Hematopoietic multipotent progenitor cell treated with erythropoietin and hydrocortisone succinate and interleukin-3 and kit ligand, for 4 days (in vitro differentiated cells): ENCODE measurements at places on chromosomes 4 and X.

DNA sequence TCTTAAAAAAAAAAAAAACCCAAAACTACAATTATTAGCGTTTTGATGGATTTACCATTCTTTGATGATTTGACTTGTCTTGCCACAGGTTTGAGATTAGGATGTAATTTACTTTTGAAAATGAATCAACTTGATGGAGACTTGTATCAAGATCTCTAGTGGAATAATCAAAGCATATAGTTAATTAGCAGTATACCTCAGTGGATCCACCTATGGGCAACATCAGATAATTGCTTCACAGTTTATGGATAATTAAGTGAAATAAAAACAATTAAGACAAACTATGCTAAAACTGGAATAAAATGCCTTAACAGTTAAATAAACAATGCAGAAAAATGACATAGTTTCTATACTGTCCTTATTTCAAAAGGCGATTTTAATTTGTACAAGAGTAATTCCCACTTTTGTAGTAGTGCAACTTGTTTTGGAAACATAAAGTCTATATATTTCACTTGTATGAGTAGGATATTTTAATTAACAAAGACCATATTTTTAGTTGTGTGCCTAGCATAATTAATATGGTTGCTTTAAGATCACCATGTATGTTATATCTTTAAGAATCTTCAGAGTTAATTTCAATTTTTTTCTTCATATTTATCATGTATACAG is 4.2 kb downstream of the CPEB2 start:
- DNase-seq = peak; percentile 54

GRCh38 chr4:89257376-89257775 is 50.2 kb downstream of the GPRIN3 start:
- DNase-seq = no peak

- no peak for DNase-seq
These were observed 18.7 kb downstream of the KDM6A start for GRCh38 chrX:44891642-44892041.

- DNase-seq = no peak
These were observed 48.6 kb upstream of the ARSJ start for GRCh38 chr4:114028071-114028470.

GRCh38 chrX:128781506-128781905 is 729.3 kb upstream of the ACTRT1 start:
- peak; percentile 29 for DNase-seq

DNA sequence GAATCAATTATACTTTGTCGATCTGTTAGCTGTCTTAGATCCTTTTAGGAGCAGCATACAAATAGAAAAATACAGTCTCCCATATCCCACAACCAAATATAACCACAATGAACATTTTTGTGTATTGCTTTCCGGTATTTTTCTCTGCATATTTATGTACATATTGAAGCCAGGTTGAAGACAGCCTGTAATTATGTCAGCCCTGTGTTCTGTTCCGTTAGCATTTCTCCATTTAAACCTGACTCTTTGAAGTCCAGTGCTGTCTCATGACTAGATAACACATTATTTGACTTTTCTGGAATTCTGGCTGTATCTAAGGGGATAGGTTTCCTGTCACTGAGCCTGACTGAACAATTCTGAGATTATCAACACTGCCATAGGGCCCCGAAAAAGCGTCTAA is 4.0 kb upstream of the SLC34A2 start:
- no peak for DNase-seq

DNA sequence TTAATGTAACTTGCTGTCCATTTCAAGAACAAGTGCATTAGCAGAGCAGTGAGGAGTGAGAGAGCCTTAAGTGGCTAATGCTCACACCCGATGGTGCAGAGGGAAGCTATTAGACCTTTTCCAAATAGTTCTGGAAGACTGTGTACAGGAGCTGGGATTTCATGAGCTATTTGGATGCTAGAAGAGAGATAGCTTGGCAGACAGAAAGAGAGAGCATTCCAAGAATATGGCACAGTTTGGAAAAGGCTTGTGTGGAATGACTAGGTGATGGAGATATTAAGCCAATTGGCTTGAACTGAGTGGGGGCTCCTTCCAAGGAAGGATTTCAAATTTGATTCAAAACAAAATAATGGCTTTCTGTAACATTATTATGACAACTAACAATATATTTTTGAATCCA is 1097.2 kb upstream of the TENM3 start:
- no peak for DNase-seq

DNA sequence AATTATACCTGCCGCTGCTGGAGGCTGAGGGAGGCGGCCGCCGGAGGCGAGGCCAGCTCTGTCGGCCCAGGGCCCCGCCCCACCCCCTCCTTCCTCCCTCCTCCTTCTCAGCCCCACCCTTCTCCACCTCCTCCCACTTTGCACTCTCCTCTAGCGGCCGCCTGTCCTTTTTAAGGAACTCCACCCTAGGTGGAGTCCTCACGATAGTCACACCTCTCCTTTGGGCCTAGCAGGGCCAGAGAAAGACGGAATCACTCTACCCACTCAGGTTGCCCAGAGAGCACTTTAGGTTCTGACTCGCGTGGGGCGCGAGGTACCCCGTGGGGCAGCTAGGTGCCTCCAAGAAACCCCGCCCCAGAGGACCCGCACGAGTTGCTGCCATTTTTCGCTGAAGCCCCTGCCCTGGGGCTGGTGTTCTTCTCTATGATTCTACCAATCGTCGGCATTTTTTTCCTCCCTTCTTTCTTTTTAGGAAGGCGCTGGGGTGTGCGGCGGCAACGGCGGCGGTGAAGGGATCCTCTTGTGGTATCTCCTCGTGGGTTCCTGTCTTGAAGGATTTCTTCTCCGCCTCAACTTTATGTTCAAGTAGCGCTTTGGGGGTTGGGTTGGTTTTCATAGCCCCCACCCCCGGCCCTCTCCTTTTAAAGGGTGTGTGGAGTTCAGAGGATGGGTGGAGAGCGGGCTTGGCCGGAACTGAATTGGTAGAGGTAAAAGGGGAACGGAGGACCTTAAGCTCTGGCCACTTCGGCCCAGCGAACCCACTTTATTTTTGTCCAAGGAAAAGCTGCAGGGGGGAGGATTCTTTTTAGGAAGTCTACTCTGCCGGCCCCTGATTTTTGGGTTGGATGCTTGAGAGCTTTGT is at the start of gene KLF8:
Gene KLF8 (plus strand): TSS at position 136 of the 862 bp plus-strand sequence. CDS start 979 bp downstream, outside the sequence.
- peak; percentile 81 for DNase-seq

DNA sequence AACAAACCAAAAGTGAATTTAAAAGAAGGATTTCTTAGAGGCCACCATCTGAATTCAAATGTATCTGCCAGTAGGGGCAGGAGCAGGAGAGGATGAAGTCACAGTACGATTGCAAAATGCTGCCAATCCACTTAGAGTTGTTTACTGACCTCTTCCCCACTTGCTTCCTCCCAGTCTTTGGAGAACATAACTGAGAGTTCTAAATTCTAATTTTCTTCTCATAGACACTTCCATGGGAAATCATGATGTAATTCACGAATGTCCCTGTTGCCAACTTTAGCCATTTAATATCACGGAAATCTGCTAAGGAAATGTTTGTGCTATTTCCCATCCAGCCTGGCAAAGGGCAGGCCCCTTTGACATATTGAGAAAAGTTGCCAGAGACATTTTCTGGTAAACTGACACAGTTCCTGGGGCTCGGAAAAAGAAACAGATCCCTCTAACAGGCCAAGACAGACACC is 33.6 kb upstream of the NOCT start:
- DNase-seq = peak; percentile 57

DNA sequence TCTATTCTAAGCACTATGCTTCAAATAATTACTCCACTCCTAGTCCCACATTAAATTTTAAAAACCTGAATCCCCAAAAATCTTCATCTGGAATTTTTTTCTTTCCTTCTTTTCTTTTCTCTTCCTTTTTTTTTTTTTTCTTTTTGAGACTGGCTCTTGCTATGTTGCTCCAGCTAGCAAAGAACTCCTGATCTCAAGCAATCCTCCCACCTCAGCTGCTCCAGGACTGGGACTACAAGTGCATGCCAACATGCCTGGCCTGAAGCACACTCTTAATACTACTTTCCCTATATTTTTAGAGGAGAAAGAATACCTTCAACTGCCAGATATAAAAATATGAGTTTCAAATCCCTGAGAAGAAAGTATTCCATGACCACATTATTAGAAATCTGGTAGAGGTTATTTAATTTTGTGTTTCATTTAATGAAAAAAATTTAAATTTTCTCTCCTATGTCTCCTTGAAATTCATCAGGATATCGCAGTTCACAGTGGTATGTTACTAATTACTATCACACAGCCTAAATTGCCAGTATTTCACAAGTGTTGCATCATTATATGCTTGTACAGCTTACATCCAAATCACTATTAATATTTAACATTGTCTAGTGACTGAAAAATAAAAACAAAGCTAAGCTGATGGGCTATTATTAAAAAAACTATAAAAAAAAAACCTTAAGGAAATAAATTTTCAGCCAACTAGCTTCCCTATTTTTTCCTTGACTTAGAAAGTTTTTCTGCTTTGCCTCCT is 227.8 kb downstream of the NAF1 start:
- DNase-seq = no peak

GRCh38 chr4:21046141-21046540 is 345.9 kb downstream of the PACRGL start:
- DNase-seq = no peak

- DNase-seq = no peak
These were observed 2052.8 kb upstream of the TENM3 start for GRCh38 chr4:180190382-180190781.

- peak; percentile 61 for DNase-seq
These were observed 519.5 kb downstream of the BCOR start for GRCh38 chrX:39577985-39578869.

- no peak for DNase-seq
These were observed 61.7 kb upstream of the DDX60 start for GRCh38 chr4:168380290-168380689.

GRCh38 chr4:41613386-41613785 is 75.4 kb downstream of the LIMCH1 start:
- DNase-seq = no peak

GRCh38 chr4:16484711-16485110 is 258.4 kb upstream of the TAPT1 start:
- DNase-seq = no peak

GRCh38 chr4:153045111-153045982 is 109.2 kb downstream of the FHDC1 start:
- peak; percentile 78 for DNase-seq

- no peak for DNase-seq
These were observed 52.5 kb downstream of the TMEM156 start for GRCh38 chr4:38979511-38980230.

- DNase-seq = no peak
These were observed 14.8 kb upstream of the MAEA start for GRCh38 chr4:1274871-1275270.

DNA sequence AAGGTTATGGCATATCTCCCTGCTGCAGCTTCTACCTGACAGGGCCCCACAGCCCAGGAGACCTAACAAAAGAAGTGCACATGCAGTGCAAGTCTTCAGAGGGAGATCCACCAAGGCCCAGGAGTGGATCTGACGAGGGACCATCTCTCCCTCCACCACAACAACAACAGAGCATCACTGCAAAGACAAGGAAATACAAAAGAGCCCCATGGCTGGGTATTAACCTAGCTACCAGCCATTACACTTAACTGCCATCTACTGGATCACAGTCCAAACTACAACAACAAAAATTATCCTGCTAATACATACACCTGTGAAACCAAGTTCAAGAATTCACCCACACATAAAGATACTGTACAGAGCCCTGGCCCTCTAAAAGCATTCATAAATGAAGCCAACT is 280.2 kb upstream of the SLC7A11 start:
- DNase-seq = peak; percentile 44

DNA sequence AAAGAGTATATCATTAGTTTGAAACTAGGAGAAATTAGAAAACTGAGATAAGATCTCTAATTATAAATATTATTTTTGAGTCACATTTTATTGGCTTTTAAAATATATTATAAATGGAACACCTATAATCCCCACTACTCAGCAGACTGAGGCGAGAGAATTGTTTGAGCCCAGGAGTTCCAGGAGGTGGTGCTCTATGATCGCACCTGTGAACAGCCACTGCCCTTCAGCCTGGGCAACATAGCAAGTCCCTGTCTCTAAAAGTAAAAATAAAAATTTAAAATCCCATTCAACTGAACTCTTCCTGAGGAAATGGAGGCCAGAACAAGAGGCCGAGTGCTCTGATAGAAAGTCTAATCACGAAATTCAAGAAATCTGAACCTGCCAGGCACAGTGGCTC is 6.3 kb upstream of the C4orf36 start:
- DNase-seq = peak; percentile 60

GRCh38 chr4:38523524-38524448 is 140.2 kb upstream of the KLF3 start:
- DNase-seq = peak; percentile 45

DNA sequence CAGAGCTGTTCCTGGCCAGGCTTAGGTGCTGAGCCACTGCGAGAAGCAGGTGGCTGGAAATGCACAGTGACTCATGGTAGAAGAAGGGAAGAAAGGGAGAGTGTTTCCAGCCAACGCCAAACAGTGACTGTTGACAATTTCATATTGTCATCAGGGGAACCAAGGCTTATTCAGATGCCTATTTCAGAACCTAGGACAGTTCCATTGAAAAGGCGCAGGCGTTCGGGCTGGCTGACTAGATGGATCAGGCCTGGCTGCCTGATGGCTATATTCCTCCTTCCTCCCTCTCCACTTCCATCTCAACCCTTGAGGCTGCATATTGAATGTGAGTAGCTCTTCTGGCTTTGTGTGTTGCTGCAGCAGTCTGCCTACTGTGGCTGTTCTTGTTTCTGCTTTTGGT is 73.0 kb upstream of the FRMPD4 start:
- DNase-seq = peak; percentile 19

- DNase-seq = no peak
These were observed 1722.1 kb upstream of the PCDH10 start for GRCh38 chr4:131427000-131427399.

DNA sequence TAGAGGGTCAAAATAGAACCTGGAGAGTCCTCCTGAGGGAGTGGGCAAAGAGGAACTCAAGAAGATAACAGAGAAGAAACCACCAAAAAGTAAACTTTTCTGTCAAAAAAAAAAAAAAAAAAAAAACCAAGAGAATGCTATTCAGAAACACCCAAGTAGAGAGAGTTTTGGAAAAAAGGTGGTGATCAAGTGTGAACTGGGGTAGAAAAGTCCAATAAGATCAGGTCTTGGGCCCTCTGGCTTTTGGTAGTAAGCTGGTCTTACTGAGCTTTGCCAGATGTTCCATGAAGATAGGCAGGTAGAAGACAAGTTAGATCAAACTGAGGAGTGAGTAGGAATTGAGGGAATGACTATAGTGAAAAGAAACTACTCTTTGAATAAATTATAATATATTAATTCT is 167.5 kb downstream of the COL25A1 start:
- peak; percentile 44 for DNase-seq

- no peak for DNase-seq
These were observed 56.1 kb downstream of the KDR start for GRCh38 chr4:55069248-55069647.

GRCh38 chrX:110175696-110176095 is 142.2 kb downstream of the AMMECR1 start:
- no peak for DNase-seq

GRCh38 chr4:64807821-64808220 is 398.6 kb upstream of the TECRL start:
- no peak for DNase-seq

- DNase-seq = no peak
These were observed 7.0 kb downstream of the TACC3 start for GRCh38 chr4:1728061-1728980.
